ENCODE measurements at places on chromosomes 5 and 9. TPM values are rescaled to one million over a fixed set of nuclear protein-coding genes. Genes with fewer than 3 reads are reported as not detected.

Gene SLC6A7
- total RNA-seq, result 24.9 TPM

Gene SLC34A3
- not detected for total RNA-seq

Gene BAAT
- not detected for total RNA-seq

Gene ZNF169
- 5.9 TPM for total RNA-seq

Gene IFNK
- total RNA-seq, result not detected

Gene IL7R
- total RNA-seq, result 6.1 TPM

Gene PCDHB8
- total RNA-seq, result 0.25 TPM

DNA sequence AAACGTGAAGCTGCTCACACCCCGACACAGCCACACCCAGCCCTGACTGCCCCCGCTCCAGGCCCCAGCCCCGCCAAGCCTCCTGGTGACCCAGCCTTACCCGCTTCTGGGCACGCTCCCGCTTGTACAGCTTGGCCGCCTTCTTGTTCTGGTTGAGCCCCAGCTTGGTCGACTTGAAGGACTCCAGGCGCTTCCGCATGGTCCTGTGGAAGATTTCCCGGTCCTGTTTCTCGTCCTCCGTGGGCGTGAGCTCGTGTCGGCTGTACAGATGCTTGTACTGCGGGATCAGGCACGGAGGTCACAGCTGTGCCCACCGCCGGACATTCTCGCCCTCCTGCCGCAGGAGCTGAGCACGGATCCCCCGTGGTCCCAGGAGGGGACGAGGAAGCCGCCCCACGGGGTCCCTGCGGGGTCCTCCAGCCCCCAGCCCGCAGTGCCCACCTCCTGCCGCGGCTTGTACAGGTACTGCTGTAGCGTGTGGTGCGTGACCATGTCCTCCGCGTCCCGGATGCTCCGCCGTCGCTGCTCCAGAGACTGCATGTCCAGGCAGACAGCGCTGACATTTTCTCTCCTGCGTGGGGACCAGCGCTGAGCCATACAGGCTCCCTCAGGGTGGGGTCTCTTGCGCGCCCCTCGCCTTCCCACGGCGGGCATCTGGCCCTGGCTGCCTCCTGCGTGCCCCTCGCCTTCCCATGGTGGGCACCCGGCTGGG, 33.3 kb downstream of the EXOC3 start:
- H3K4me3 ChIP-seq, result no peak overlapping the region
- no peak for DNase-seq
- peaks cover 14% of the 10 kb centered on the region for H3K4me1 ChIP-seq
- H3K36me3 ChIP-seq, result no peaks in the 10 kb centered on the region

DNA sequence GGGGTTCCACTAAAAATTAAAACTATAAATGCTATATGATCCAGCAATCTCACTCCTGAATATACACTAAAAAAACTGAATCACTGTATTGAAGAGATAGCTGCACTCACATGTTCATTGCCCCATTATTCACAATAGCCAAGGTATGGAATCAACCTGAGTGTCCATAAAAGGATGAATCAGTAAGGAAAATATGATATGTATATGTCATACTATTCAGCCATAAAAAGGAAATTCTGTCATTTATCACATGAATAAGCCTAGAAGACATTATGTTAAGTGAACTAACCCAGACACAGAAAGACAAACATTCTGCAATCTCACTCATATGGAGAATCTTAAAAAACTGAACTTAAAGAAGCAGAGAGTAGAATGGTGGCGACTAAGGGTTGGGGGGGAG, 1376.2 kb upstream of the CDH9 start:
- H3K4me1 ChIP-seq, result no peaks in the 10 kb centered on the region
- H3K27me3 ChIP-seq, result no peaks in the 10 kb centered on the region
- no peak overlapping the region for H3K4me3 ChIP-seq
- H3K27ac ChIP-seq, result no peak overlapping the region
- DNase-seq, result no peak

- H3K36me3 ChIP-seq, result peaks cover 5% of the 10 kb centered on the region
- H3K27me3 ChIP-seq, result no peaks in the 10 kb centered on the region
- H3K4me1 ChIP-seq, result peaks cover 3% of the 10 kb centered on the region
- H3K27ac ChIP-seq, result no peak overlapping the region
- DNase-seq, result no peak
Observed at GRCh38 chr5:141973871-141974595, 5.1 kb downstream of the RNF14 start.

- no peak for DNase-seq
- no peak overlapping the region for H3K27ac ChIP-seq
- no peak overlapping the region for H3K4me3 ChIP-seq
- H3K27me3 ChIP-seq, result no peaks in the 10 kb centered on the region
- H3K36me3 ChIP-seq, result no peaks in the 10 kb centered on the region
Observed at GRCh38 chr5:143093452-143094086, 309.9 kb downstream of the NR3C1 start.
